Stimulated activated CD4-positive, alpha-beta T cell treated with anti-CD3 and anti-CD28 coated beads, TNF-alpha, amount 100 ng/mL, for 24 hours (primary cell): ENCODE measurements at places on chromosomes 5 and 9.
A peak's percentile ranks its signal among the peaks of the same experiment; 100 is the strongest.

DNA sequence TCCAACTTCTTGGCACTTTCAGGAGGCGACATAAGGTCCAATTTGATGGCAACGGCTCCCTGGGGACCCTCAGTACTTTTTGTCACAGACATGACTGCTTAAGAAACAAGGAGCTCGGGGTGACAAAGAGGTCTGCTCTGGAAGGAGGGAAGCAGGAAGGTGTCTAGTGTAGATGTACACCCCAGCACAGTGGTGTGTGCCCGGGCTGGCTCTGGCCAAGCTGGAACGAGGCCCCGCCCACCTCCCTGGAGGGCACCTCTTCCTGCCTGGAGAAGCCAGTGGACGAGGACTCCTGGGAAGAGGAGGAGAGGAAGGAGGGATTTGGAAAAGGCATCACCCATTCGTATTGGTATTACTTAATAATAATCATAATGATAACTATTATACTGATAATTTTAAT lies at the start of gene SLC36A2:
Gene SLC36A2, minus strand, starts transcription at position 191 of the 400 bp plus-strand sequence. Its CDS starts 99 bp downstream, at position 92.
- DNase-seq, result no peak

DNA sequence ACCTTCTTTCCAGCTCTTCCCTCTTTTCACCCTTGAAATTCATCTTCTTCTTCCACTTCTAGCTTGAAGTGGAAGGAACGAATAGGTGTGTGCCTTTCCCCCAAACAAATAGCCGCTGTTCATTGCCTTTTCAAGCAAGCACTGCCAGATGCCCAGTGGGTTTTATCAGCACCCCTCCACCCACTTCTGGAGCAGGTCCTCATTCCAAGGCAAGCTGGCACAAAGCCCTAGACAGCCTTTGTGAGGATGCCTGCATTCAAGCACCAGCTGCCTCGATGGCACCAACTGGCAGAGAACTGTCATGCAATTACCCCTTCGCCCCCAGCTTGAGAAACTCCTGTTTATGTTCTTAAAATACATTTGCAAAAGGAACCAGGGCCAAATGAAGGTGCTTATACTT lies 36.5 kb downstream of the SERINC5 start:
- no peak for DNase-seq

DNA sequence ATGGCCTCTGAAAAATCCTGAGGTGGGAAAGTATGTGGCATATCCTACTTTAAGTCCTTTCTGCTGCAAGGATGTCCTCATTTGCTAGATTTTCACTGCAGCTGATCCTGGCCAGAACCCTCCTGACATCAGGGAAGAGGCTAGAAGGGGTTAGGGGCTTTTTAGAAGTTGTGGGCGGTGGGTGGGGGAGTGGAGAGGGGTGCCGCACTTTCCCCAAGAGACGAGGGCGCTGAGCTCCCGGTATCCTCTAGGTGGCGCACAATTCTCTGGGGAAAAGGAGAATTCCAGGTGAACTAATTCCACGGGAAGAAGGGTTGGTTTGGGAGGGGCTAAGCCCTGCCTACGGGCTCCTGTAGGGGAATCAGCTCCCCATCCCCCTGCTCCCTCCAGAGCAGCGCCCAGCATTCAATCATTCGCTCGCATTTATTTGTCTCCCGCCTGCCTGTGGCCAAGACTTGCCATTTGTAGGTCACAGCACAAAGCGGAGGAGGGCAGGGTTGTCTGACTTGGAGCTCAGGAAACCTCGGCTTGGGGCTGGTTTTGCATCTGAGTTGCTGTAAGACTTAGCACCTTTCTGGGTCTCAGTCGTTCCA lies 42.9 kb upstream of the HAND1 start:
- DNase-seq, result no peak

- no peak for DNase-seq
These were observed 30.7 kb upstream of the ERAP1 start for GRCh38 chr5:96838201-96839070.

- no peak for DNase-seq
These were observed 211.6 kb downstream of the MAPKAP1 start for GRCh38 chr9:125495172-125496119.

DNA sequence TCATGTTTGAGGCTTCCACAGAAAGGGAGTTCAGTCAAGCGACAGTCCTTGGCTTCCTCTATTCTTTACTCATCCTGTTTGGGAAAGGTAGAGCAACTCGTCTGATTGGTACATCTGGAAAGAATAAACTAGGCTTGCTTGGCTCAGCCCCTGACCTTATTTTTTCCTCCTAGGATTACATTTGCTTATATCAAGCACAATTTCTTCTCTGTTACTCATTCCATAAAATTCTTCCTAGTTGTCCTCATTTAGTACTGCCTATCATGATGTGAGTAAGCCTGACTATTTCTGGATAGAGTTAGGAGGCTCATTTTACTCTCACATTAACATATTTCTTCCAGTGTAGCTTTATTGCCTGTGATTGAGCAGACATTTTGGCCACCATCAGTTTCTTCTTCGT lies 10.9 kb upstream of the CARNMT1 start:
- no peak for DNase-seq

DNA sequence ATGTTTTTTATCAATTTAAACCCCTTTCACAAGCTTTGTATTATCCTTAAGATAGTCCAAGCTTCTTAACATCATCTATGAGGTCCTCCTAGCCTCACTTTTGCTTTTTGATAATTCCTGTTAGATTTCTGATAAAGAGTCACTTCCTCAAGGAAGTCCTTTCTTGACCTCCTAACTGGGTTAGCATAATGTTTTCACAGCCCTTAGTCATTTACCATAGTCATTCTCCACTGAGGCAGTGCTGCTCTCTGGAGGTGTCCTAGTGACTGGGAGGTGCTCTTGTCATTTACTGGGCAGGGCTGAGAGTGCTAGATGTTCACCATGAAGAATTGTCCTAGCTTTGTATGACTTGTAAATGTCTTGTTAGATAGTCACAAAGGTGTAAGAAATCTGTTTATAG lies 26.4 kb downstream of the TNPO1 start:
- DNase-seq, result no peak

DNA sequence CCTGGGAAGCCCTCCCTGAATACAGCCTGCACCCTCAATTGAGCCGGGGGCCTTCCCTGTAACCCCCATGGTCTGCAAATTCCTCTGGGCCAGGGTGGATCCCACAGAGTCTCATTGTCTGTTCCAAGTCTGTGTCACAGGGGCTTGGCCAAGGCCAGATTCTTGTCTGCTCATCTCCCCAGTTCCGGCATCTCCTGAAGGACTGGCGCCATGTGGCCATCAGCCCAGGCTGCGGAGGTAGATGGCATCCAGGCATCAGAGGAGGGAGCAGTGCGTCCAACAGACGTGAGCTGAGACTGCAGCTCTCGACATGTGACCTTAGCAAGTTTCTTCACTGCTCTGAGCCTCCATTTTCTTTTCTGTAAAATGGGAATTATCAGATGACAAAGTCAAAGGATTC lies 37.3 kb upstream of the RPL26L1 start:
- DNase-seq, result no peak

- DNase-seq, result no peak
These were observed 317.5 kb downstream of the SPOCK1 start for GRCh38 chr5:137181667-137182066.

- no peak for DNase-seq
These were observed 34.0 kb downstream of the CSF1R start for GRCh38 chr5:150052226-150052955.

DNA sequence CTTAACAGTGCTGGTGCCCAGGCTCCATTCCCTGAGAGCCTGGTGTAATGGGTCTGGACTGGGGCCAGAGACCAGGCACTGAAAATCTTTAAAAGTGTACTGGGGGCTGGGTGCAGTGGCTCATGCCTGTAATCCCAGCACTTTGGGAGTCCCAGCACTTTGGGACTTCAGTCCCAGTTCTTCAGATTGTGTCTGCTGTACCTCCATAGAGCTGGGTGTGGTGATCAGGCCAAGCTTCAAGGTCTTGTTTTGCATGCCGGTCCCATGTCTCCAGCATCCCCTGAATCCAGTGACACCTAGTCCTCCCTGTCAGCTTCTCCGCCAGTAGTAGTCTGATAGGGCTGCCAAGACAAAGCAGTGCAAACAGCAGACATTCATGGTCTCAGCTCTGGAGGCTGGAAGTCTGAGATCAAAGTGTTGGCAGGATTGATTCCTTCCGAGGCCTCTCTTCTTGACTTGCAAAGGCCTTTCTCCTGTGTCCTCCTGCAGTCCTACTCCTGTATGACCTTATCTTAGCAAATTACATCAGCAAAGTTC lies 108.2 kb downstream of the SYK start:
- no peak for DNase-seq

DNA sequence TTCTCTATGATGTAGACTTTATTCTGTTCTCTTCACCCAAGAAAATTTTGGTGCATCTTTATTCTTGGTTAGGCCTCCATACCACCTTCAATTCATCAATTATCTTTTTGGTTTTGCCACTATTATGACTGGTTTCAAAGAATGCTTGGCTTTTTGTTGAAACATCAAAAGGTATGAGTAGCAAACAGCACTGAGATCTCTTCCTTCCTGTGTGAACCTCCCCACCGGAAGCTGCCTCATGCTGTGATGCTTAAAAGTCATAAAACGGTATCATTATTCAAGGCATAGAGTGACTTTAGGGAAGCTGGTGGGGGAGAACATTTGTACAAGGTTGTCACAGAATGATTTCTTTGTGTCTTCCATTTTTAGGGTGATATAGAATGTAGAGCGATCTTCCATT lies 70.6 kb downstream of the IQGAP2 start:
- peak; percentile 53 for DNase-seq

DNA sequence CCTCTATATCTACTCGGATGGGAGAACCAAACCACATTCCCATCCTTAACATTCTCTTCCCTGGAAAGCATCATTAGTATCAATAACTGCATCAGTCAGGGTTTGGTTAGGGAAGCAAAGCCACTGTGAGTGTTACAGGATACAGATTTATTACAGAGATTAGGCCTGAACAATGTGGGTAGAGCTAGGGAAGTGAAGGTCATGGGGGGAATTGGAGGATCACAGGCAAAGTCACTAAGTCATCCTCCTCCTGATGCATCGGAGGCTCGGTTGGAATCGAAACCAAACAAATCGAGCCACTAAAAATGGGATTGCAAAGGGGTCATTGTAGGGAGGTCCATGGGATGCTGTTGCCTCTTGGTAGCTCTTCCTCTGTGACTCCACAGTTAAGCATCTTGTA lies 61.8 kb upstream of the ZBTB43 start:
- DNase-seq, result no peak

GRCh38 chr9:92736563-92737215 lies 27.9 kb downstream of the BICD2 start:
- DNase-seq, result no peak

DNA sequence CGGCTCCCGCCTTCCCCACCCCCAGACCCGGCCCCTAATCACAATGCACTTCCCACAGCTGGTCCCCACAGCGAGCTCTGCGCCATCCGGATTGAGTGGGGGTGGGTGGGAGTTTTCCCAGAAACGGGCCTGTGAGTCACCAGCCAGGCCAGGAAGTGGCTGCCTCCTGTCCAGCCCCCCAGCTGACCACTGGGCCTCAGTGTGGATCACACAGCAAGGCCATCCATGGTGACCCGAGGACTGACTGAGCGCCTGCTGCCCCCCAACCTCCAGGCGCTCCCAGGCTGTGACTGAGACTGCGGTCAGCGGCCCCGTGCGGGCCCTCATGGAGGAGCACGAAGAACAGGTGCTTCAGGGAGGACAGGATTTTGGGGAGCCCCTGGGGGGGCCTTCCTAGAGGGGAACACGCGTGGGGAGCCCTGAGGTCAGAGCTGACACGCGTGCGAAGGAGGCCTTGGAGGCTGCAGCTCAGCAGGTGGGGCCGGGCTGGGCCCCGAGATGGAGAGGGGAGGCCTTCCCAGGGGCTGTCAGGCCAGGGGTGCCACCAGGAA lies 48.3 kb upstream of the EGFL7 start:
- no peak for DNase-seq
